Stimulated activated CD4-positive, alpha-beta T cell treated with anti-CD3 and anti-CD28 coated beads, Interleukin-4, amount 100 ng/mL, for 4 hours (primary cell): ENCODE measurements at places on chromosomes 13 and 19.

DNA sequence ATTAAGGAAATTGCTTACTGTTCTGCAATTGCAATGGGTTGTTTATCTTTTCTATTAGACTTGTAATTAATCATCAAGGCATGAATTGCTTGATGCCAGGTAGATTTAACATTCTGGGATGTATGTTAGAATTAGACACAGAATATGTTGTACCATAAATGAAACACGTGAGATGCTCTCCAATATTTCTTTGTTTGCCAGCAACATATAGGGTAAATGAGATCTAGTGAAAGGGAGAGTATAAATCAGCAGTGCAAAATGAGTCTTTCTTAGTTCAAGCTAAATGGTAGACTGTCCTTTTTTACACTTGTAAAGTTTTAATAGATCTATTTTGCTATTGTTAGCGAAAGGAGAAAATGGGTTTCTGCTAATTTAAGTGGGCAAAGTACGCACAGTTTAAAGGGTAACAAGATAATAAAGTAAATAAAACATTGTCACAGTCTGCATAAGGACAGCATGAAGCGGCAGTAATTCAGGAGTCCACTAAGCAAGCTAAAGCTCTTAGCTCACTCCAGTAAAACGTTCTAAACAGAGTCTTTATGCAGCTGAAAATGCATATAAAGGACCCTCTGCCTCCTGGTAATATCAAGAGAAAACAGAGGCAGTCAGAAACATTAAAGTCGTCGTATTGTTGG lies 1137.1 kb downstream of the OLFM4 start:
- no peak for DNase-seq

GRCh38 chr13:103187721-103188156 lies 121.5 kb upstream of the SLC10A2 start:
- no peak for DNase-seq

DNA sequence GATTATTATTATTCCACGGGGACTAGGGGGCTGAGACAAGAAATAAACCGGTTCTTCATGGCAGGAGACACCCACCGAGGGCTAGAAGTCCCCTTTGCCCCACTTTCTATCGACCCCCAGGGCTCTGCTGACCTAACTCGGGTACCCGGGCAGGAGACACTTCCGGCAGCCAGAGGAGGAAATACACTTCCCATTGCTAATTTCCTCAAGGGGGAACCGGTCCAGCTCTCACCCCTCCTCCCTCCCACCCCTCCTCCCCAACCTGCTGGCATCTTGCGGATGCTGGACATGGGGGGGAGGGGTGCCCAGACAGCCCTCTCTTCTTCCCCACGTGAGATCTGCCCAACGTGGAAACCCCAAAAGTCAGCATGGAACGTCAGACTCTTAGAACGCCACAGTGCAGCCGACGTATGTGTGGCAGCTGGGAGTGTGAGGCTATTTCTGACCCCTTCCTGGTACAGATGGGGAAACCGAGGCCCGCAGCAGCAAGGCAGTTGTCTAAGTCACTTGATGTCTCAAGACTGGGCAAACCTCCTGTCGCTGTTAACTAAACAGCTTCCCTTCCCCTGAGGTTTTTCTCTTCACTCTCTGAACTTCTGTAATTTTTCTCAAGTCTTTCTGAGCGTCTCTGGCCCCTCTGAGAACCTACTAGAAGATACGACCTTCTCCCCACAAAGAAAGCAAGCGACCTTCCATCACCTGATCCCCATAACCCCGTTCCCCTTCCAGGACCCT lies 3.6 kb downstream of the GPR4 start:
- peak; percentile 4 for DNase-seq

GRCh38 chr13:29359181-29359580 lies 236.3 kb downstream of the SLC7A1 start:
- DNase-seq: no peak

DNA sequence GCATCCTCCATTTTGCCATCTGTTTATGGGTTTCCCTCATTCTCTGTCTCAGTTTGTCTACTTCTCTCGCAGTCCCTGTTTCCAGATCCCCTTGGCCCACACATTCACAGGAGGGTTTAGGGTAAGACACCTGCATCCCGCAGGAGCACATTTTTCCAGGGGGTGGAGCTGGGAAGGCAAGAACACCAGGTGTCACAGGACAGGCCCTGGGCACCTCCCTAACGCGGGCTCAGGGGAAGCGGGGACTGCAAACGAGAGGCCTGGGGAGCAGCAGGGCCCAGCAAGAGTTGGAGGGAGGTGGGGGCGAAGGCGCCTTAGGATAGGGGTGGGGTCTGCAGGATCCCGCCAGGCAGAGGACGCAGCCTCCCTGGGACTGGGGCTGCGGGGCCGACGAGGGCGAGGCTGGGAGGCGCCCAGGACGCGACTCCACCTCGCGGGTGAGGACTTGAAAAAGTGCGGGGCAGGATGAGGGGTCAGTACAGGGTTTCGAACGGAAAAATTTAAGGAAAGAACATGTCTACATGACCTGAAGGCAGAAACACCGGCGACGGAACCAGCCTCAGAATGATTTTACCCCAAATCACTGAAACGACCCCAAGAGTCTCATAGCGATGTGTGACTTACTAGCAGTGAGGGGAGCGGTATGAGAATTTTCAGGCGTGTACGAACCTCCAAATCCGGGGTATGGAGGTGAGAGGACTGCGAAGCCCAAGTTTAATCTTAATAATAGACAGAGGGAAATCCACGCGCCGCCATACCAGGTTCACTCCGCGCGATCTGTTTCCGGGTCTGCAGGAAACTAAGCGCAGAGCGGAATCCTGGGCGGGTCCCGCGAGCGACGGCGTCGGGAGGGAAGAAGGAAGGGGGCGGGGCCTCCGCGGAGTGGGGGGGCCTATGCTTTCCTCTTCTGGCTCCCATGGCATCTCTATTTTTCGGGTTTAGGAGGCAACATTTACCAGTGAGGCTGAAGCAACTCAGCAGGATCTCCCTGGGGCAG lies 7.1 kb upstream of the ERVV-2 start:
- DNase-seq: no peak

GRCh38 chr13:105087945-105088344 lies 1447.5 kb downstream of the EFNB2 start:
- DNase-seq: no peak

DNA sequence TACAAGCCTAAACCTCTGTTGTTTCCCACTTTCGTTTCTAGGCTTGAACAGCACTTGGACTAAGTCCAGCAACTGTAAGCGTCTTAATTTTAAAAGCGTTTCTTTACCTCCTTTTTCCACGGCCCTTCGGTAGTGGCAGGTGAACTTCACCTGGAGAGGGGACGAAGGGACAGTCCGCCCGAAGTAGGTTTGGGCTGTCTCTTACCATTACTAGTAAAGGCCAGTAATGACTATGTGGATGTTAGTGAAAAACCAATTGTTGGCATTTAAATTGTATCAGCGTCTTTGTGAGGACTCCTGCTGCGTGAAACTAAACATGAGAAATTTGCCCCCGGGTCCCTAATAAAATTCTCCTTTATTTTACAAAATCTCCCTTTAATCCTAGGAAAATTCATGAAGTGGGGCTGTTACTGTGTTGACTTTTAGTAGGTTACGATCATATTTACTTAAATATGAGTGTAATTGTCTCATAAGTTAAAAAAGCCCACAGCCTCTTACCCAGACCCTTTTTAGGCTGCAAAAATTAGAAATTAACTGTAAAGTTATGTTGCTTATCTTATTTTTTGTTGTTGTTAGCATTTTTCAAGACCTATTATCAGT lies 983 bp downstream of the ITM2B start:
- no peak for DNase-seq

GRCh38 chr13:26762745-26763345 lies 2.3 kb upstream of the GPR12 start:
- no peak for DNase-seq

DNA sequence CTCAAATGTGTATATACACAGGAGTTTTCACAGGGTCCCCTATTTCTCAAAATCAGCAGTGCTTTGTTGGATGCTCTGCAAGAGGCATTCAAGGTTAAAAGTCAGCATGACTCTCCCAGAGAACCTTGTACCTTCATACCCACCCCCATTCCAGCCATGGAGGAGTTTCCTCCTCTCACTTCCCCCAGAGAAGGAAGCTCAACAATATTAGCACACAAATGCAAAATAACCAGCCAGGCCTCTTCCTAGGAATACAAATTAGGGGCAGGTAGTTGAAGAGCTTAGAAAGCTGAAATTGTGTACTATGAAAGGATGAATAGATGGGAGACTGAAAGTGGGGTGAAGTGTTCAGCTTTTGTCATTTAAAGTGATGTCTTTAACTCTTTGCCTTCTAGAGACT lies 43.8 kb downstream of the SPRY2 start:
- no peak for DNase-seq

GRCh38 chr13:77113496-77113895 lies 86.5 kb upstream of the FBXL3 start:
- DNase-seq: no peak

DNA sequence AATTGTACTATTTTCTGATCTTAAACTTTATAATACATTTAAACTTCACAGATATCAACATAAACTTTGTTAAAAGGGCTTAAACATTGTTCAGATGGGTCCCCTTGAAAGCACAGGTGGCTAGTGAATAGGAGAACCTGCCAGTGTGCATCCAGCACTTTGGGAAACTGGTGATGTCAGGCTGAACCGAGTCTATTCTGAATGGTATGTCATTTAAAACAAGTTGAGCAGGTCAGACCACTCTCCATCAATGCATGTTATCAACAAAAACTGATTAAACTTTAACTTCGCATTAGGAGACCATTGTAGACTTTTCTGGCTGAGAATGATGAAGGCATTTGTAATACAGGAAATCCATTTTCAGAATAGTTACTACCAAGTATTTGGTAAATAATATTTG lies 50.1 kb upstream of the FREM2 start:
- DNase-seq: no peak

GRCh38 chr19:51296336-51297093 lies 14.9 kb upstream of the IGLON5 start:
- DNase-seq: no peak

GRCh38 chr13:42895776-42896175 lies 96.3 kb downstream of the EPSTI1 start:
- DNase-seq: no peak

- no peak for DNase-seq
These were observed 25.9 kb downstream of the COMP start for GRCh38 chr19:18765224-18765623.

GRCh38 chr19:2207991-2208860 lies 27.9 kb downstream of the PLEKHJ1 start:
- DNase-seq: peak; percentile 26

DNA sequence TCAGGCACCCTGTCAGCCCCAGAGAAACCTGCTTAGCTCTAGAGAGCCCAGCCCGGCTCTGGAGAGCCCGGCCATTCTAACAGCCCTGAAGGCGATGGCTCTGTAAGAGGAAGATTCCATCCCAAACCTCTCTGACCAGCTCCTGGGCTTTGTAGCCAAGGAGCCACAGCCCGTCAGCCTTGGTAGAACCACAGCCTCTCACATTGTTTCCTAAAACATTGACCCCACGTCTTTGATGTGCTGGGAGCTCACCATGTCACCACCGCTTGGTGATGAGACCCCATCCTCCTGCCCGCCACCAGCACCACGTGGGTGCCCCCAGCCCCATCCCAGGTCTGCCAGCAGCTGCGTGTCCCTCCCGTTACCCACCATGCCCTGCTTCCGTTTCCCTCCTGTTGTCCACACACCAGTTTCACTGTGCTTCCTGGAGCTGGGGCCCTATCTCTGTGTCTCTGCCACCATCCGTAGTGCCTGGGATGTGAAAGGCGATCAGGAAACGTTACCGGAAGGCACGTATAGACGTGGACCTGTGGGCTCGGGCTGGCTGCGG lies 94.2 kb upstream of the MCF2L start:
- no peak for DNase-seq
